IMR-90 (cell line): ENCODE measurements at places on chromosomes 3 and 15.

GRCh38 chr3:180678231-180678630, 1.1 kb downstream of the CCDC39 start:
- DNase-seq = no peak

DNA sequence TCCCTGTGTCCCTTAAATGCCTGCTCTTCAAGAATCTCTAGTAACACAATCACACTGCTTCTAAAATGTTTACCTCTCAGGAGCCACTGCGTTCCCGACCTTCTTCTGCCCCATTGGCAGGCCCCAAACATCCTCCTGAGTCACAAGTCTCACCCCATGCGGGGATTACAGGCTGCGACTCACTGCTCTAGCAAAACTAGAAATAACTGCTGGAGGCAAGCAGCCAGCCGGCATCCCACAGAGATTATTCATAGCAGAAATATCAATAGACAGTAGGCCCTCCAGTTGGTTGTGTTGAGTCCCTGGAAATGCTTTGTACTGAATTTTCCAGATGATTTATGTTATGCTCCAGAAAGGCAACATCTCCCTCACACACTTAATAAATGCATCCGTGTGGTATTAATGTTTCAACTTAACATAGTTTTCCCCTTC, 64.8 kb downstream of the RFTN1 start:
- DNase-seq = peak; percentile 98

- peak; percentile 45 for DNase-seq
Measured at GRCh38 chr15:78909791-78910228, 35.0 kb downstream of the CTSH start.

DNA sequence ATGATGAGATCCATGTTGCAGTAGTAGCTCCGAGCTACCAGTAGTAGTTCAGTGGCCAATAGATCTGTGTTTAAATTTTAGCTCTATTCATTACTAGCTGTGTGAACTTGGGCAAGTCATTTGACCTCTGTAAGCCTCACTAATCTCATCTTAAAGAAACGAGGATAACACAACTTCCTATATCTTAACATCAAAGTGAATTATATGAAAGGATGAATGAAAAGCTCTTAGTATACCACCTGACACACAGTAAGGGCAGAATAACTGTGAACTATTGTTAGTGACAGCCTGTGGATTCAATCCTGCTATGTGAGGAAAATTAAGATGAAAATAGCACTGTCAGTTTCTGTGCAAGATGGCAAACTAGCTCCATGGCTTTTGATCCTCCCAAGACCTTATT, 114.5 kb upstream of the PHLDB2 start:
- DNase-seq = no peak

DNA sequence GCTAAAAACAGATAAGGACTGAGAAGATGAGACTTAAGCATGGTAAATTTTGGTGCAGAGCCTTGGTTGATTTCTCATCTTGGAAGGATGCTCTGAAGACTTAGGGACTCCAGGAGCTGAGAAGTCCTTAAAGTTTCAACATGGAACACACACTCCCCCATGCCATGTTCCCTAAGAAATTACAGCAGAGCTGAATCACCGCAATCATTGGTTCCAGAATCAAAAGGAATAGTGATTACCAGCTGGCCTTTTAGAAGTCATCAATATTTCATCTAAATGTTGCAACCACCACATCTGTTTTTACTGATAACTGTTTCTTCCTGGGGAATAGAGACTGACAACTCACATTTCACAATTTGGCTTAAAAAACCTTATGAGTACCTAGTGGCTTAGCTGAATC, 229.3 kb downstream of the MINAR1 start:
- DNase-seq = no peak

DNA sequence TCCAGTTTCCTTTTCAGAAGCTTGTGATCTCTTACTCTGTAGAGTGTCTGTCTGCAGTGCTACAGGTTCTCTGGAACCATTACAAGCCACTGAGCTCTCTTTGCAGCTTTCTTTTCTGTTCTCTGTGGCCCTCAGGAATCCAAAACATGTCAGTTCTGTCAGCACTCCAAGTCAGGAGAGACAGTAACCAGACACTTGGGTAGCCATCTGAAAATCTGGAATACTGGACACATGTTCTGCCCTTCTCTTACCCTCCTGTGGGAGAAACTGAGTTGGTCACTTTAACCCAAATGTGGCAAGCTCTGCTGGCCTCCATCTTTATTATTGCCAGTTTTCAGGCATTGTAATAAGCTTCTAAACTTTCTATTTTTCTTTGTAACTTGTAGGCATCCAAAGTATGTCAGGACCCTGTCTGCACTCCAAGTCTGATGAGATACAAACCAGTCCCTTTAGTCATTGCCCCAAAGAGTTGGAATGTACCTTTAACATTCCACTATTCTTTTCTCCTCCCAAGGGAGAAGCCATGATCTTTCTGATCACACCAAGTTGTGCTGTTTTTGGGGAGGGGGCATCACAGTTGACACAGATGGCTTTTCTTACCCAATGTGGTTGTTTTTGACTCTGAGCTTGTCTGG, 183.7 kb downstream of the DPH6 start:
- peak; percentile 62 for DNase-seq

GRCh38 chr3:190338717-190339116, 16.5 kb upstream of the CLDN1 start:
- DNase-seq = peak; percentile 56

- no peak for DNase-seq
Measured at GRCh38 chr3:38578551-38578950, 70.9 kb downstream of the SCN5A start.

- peak; percentile 6 for DNase-seq
Measured at GRCh38 chr3:97821287-97821773, 481 bp upstream of the CRYBG3 start.

GRCh38 chr3:150411976-150412375, 3.9 kb downstream of the TSC22D2 start:
- DNase-seq = peak; percentile 33

GRCh38 chr3:144003051-144003450, 31.4 kb downstream of the DIPK2A start:
- DNase-seq = no peak

DNA sequence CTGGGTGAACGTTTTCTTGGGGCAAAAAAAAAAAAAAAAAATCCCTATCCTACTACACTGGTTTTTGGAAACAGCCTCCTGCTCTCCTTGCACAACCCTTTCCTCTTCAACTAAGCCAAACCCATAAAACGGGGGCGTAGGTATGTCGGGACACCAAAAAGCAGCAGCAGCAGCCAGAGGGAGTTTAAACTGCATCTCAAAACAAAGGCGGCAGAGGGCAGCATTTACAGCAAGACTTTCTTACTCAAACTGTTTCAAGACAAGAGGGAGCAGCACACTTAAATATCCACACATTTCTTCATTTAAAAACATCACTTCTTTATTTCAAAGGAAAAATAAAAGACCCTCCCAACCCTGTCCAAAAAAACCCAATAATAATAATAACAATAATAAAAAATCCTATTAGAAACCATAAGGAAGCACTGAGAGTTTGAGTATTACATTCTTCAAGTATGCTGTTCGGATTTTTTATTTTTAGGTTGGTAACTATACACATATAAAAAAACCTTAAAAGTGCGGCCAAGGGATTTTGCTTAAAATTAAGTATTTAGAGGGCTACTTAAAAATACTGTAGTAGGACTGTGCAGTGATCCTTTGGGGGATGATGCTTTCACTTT, 43.9 kb upstream of the PLXND1 start:
- peak; percentile 84 for DNase-seq

- DNase-seq = no peak
Measured at GRCh38 chr3:22542311-22542710, 660.8 kb upstream of the UBE2E2 start.

- DNase-seq = no peak
Measured at GRCh38 chr15:82942691-82943090, 9.8 kb downstream of the HOMER2 start.

- no peak for DNase-seq
Measured at GRCh38 chr3:123271466-123272159, 69.9 kb downstream of the SEC22A start.

DNA sequence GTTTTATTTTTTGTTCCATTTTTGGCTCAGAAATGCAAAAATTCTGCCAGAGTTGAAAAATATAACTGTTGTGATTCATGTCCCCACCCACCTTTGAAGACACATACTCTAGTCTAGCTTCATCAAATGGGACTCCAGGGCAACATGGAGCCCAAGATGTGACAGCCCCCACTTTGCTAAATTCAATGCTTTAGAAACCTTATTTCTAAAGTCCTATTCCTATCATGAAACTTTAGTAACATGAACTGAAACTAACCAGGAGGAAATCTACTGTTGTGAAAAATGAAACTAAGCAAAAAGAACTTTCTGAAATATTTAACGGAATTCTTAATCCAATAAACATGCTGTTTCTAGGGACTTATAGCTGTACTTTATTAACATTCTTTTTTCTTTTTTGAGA, 20.3 kb downstream of the UBP1 start:
- DNase-seq = no peak

GRCh38 chr3:195807681-195808121, 4.0 kb downstream of the MUC4 start:
- DNase-seq = no peak

DNA sequence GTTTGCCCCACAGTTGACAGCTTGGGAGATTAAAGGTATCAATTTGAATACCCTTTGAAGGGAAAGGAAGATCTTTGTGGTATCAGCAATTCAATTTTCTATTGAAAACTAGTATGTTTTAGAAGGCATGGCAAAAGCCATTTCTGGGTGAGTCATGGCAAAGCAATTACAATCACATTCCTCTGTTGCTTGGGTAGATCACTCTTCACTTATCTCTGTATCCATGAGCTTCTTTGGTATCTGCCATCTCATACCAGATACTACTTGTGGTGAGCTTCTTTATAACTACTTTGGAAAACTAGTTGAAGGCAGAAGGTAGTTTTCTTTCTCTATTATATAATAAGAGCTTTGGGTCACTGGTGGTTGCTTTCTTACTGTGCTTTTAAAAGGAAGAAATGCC, 28.3 kb upstream of the LSAMP start:
- peak; percentile 45 for DNase-seq
